ENCODE measurements at places on chromosomes 13 and 19.

- no peak for DNase-seq
Observed at GRCh38 chr13:32823597-32823996, 192.6 kb upstream of the KL start.

DNA sequence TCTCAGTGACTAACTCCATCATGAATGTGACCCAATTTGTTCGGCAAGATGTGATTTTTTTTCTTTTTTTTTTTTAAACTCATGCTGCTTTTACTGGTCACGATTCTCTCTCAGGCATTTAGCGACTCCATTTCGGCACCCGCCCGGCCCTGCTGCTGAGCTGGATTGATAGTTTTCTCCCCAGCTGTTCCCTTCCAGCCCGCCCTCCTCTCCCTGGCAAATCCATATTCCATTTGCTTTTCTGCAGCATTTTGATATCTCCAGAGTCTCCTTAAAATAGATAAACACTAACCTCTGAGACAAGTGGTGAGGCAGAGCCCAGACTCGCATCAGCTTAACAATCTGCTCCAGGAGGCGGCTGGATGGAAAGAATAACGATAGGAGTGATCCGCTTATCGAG, 55.5 kb upstream of the KATNAL1 start:
- DNase-seq: no peak

DNA sequence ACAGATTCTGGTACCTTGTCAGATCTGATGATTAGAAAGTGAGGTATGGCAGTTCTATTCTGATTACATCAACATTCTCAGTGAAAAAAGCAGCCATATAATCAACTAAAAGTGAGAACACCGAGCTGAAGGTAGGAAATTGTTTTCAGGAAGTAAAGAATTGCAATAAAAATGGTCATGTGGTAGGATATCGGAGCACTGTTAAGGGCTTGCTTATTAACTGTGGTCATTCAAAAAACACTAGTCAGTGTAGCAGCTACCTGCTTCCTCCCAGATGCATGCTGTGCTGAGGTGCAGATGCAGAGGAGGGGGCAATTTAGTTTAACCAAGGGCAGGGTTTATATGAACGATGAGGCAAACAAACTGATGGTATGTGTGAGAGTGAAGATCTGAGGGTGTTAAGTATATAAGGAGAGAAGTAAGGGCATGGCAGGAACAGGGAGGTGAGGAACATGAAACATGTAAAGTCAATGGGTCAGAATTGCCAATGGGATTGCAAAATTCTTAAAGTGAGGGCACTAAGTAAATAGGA, 111.9 kb downstream of the DIAPH3 start:
- DNase-seq: no peak

GRCh38 chr13:95355494-95355893, 54.2 kb upstream of the ABCC4 start:
- DNase-seq: no peak

- no peak for DNase-seq
Observed at GRCh38 chr19:2963122-2963521, 14.2 kb upstream of the TLE6 start.

GRCh38 chr19:38057959-38058690, 151.1 kb downstream of the SIPA1L3 start:
- no peak for DNase-seq

Measured in stimulated activated CD8-positive, alpha-beta memory T cell treated with anti-CD3 and anti-CD28 coated beads, Interleukin-7, amount 100 ng/mL, for 1 hour (primary cell).